Urinary bladder (tissue), 4 donors: ENCODE measurements at places on chromosomes 6 and 20. TPM values are rescaled to one million over a fixed set of nuclear protein-coding genes. Genes with fewer than 3 reads are reported as not detected.

GJA10 gene
- polyA plus RNA-seq: not detected

GRCh38 chr6:15079288-15079817, 166.5 kb upstream of the JARID2 start:
- no peak for DNase-seq

DNA sequence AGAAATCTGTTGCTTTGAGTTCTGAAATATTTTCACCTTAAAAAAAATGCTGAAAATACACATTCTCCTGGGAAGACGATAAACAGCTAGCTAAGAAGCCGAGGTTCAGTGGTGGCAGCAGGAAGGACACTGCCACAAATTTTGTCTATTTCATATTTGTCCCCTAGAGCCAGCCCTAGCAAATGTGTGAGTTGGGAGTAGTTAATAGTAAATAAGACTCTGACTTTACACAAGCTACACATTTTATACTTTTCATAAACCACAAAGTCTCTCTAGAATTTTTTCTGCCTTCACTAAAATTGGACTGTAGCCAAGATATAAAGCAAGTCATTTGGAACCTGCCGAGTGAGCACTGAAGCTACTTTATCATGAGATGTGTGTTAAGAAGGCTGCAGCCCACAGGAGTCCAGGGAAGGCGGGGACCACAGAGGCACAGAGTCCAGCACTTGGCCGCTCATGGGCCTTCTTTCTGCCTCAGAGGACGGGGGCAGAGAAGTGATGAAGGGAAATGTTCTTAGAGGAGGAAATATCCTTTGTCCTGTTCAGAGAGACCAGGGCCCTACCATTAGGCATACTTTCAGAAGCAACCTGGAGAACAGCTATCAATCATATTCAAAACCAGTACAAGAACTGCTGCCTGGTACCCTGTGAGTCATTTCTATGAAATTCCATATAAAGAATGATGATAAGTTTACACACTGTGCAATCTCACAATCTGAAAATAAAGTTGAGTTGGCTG, 241.7 kb upstream of the TAB2 start:
- no peak for DNase-seq

DNA sequence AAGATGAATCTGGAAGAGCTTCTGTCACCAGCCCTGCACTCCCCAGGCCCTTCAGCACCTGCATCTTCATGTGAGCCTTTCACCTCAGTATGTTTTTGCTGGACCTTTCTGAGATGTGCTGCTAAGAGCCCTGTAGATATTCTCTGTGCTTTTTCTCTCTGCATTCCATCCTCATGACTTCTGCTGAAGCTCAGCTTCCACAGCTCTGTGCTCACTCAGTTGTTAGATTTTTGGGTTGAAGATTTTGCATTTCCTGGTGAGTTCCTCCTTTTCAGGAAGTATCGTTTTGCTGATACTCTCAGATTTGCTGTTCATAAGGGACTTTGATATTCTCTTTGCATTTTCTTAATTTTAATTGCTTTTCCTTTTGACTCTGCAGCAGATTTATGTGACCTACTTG, 18.3 kb downstream of the KIAA1586 start:
- no peak for DNase-seq

DNA sequence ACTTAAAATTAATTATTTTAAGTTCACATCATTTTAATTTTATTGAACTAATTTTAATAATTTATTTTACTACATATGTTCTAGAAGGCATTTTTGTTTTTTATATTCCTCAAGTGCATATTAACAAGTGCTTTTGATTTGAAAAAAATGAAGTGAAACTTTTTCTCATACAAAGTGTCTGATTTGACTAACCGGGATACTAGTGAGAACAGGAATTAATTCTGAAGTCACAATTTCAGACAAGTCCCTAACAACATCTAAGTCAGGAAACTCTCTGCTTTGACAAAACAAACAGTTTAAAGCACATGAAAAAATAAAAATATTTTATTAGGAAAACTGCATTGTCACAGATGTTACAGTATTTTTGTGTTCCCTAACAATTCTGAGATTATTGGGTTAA, 1166.3 kb upstream of the CITED2 start:
- no peak for DNase-seq

GRCh38 chr6:90311569-90311968, 14.9 kb upstream of the BACH2 start:
- no peak for DNase-seq

GRCh38 chr20:60952861-60953260, 299.2 kb upstream of the CDH4 start:
- DNase-seq: no peak
